Common myeloid progenitor, CD34-positive (primary cell): ENCODE measurements at places on chromosomes 2 and 18.

GRCh38 chr2:16548036-16548435, 117.6 kb downstream of the CYRIA start:
- DNase-seq: no peak

GRCh38 chr2:181446985-181447384, 10.2 kb upstream of the ITGA4 start:
- peak; percentile 75 for DNase-seq

DNA sequence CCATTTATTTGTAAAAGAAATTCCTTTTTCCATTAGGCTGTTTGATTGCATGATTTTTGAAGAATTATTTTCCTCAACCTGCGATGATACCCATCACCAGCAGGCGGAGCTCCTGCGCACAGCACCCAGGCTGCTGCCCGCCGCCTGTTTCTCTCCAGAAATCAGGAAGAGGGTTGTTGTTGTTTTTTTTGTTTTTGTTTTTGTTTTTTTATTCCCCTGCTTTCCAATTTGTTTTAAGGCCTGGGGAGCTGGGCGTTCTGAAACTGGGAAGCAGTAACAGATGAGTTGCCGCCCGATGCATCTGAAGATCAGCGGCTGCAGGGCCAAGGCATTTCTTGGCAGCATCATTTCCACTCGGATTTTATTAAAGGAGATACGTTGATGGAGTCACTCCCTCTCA, 132.1 kb downstream of the MBP start:
- DNase-seq: peak; percentile 46

DNA sequence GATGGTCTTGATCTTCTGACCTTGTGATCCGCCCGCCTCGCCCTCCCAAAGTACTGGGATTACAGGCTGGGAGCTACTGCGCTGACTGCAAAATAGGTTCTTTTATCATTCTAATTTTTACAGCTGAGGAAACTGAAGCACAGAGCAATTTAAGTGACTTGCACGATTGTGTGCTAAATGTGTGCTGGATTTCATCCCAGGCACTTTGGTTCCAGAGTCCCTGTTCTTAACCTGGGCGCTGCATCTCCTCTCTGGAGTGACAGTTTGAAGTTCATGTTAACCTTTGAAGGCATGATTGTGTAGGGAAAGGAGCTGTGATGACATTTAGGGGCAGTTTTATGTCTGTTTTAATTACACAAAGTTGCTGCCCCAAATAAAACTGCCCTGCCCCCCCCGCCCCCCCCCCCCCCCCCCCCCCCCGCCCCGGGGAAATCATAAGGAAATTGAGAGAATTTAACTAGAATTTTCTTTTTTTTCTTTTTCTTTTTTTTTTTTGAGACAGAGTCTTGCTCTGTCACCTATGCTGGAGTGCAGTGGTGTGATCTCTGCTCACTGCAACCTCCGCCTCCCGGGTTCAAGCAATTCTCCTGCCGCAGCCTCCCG, 5.6 kb downstream of the ACSL3 start:
- DNase-seq: no peak

- DNase-seq: no peak
Measured at GRCh38 chr2:8619071-8619470, 62.8 kb upstream of the ID2 start.

DNA sequence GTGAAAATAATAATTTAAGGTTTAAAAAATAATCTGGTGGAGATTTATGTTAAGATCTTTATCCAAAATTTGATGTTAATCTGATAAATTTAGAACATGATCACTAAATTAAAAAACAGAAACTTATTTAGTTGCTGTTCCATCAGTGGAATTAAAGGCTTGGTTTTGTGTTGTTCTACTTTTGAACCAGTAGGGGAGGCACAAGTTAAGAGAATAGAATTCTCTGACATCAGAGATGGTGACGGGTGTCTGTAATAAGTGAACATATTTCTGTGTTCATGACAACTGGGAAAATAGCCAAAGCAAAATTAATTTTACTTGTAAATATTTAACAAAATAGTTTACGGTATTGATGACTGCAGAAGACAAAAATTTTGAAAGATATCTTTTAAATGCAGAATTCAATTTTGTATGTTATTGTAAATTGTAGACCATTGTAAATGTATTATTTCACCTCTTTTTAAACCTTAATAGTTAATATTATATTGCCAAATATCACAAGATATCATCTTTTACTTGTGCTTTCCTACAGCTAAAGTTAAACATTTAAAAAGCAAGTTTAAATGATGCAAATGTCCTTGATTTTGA, 106.0 kb downstream of the UBR3 start:
- peak; percentile 71 for DNase-seq

DNA sequence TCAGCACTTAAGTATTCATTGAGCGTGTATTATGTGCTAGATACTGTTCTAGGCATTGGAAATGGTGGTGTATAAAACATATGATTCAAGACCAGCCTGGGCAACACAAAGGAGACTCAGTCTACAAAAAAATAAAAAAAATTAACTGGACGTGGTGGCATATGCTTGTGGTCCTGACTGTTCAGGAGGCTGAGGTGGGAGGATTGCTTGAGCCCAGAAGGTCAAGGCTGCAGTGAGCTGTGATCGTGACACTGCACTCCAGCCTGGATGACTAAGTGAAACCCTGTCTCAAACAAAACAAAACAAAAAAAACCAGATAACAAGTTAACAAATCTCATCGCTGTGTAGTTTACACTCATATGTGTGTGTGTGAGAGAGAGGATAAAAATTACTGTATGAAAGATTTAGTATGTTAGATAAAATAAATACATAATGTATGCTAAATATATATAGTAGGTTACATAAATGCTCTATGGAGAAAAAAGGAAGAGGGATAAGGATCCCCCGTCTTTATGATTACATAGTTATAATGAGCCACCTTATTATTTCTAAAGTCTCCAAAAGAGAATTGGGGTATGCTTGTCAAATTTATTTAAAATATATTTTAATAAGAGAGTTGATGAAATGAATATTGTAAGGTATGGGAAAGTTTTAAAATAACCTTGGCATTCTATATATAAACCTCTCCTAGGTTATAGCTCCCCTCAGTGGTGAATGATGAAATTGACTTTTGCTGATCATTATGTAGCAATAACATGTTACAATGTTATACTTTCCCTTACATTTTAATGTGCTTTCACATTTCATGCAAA, 69.2 kb downstream of the EHBP1 start:
- DNase-seq: peak; percentile 49

- no peak for DNase-seq
Measured at GRCh38 chr2:207873794-207874193, 104.1 kb upstream of the FZD5 start.

DNA sequence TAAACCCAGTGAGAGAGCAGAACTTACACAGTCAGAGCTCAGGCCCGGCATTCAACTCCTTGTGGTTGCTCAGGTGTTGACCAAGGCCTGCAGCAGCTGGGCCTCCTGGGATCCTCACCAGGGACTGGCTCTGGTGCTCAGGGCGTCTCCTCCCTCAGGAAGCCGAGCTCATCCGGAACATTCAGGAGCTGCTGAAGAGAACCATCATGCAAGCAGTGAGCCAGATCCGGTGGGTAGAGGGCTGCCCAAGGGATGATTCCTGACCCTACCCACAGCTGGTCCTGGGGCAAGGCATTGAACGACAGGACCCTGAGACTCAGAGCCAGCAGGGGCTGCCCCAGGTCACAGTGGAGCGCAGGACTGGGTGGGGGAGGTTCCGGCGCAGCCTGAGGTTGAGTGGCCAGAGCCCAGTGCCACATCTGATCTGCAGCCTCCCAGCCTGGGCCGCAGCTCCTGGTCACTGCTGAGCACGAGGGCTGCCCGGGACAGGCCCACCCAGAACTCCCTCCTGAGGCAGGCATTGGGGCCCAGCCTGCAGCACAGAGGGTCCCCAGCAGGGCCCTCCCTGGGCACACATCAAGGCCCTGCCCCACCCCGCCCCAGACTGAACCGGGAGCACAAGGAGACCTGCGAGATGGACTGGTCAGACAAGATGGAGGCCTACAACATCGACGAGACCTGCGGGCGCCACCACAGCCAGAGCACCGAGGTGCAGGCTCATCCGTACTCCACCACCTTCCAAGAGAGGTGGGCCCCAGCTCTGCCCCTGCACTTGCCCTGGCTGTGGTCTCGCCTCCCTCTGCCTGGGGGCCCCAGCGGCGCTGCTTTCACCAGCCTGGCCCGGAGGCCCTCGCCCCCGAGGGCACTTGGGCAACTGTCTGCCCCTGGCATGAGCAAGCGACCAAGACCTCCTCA, 2.4 kb downstream of the TEKT4 start:
- no peak for DNase-seq

GRCh38 chr2:151280271-151280670, 9.2 kb downstream of the NMI start:
- no peak for DNase-seq

GRCh38 chr2:47129191-47129706, 25.9 kb downstream of the STPG4 start:
- DNase-seq: no peak

GRCh38 chr2:112835061-112835501, 1.5 kb downstream of the IL1B start:
- no peak for DNase-seq

- peak; percentile 46 for DNase-seq
Measured at GRCh38 chr2:199818026-199818425, 33.0 kb downstream of the FTCDNL1 start.

GRCh38 chr18:76452357-76452756, 42.7 kb downstream of the ZNF516 start:
- peak; percentile 51 for DNase-seq

DNA sequence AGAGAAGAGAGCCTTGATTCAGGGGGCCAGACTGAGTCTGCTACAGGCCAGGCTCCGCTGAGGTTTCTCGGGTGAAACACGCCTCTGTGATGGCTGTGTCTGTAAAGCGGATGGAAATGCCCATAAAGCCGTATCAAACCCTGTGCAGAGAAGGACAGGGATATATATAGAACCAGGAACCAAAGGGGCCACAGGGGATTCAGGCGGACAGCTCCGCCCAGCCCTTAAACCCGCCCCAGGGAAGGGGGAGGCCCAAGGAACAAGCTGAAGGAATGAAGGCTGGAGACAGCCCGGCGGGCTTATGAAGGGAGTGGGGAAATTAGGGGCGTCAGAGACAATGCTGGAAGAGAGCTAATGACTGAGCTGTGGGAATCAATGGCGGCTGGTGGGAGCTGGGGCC, 42.1 kb downstream of the NHEJ1 start:
- DNase-seq: no peak

- no peak for DNase-seq
Measured at GRCh38 chr2:42639340-42640077, 71.1 kb downstream of the MTA3 start.

DNA sequence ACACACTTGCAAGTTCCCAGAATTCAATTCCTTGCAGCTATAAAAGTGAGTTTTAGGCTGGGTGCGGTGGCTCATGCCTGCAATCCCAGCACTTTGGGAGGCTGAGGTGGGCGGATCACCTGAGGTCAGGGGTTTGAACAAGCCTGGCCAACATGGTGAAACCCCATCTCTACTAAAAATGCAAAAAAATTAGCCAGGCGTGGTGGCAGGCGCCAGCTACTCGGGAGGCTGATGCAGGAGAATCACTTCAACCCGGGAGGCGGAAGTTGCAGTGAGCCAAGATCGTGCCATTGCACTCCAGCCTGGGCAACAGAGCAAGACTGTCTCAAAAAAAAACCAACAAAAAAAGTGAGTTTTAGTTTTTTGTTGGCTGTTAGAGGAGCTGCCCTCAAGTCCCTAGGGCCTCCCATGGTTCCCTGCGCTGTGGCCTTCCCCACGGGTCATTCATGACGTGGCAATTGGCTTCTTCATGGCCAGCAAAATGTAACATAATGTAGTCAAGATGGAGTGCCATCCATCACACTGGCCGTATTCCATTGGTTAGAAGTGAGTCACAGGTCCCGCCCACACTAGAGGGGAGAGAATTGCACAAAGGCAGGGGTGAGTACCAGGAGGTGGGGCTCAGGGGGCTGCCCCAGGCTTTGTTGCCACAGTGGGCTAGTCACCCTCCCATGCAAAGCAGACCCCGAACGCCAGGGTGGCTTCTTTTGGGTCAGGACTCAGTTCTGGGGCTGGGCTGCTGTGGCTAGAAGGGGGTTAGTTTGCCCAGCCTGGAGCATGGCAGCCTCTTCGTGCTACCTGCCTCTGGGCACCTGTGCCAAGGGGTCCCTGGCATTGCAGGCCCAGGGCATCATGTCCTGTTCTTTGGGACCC, 37.7 kb upstream of the INHBB start:
- no peak for DNase-seq

- peak; percentile 37 for DNase-seq
Measured at GRCh38 chr2:73983322-73984202, 1.1 kb upstream of the TET3 start.

DNA sequence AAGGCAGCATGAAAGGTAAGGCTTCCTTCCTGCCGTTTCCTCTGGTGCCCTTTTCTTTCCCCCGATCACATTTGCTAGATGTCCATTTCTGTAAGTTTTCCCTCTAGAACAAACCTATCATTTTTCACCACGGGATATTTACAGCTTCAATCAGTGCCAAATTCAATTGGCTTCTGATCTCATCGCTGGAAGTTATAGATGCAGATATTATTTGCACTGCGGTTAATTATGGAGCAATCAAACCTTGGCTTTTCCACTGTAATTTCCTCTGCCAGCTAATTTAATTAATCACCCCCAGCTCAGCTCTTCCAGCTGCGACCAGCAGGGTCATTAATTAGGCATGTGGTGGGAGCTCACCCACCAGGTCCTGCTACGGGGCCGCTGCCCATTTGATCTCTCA, 86.1 kb downstream of the GBX2 start:
- DNase-seq: no peak

GRCh38 chr2:55130849-55131248, 80.6 kb upstream of the RTN4 start:
- DNase-seq: no peak

DNA sequence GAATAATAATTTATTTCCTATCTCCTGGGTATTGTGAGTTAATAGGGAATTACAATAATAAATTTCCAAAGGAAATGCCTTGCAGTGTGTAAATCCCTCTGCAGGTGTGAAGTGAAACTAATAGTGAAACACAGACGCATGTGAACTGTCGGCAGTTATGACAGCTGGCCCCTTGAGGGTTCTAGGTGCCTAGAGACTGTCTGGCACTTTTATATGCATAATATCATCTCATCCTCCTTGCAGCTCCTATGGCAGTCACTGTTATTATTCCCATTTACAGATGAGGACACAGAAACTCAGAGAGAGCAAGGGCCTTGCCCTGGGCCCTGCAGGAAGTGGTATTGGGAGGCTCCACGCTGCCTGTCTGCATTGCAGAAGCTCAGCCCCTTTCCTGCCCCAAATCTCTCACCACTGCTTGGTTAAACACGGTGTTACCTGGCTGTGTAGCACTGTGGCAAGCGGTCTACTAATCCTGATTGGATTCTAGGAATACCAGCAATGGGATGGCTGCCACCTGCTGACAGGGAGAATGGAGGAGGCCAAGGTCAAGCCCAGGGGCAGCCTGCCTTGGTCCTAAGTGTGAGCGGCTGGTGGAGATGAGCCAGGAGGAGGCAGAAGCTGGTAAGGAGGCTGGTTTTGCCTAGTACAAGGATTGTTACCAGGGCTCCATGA, 32.8 kb upstream of the ACKR3 start:
- DNase-seq: peak; percentile 59

DNA sequence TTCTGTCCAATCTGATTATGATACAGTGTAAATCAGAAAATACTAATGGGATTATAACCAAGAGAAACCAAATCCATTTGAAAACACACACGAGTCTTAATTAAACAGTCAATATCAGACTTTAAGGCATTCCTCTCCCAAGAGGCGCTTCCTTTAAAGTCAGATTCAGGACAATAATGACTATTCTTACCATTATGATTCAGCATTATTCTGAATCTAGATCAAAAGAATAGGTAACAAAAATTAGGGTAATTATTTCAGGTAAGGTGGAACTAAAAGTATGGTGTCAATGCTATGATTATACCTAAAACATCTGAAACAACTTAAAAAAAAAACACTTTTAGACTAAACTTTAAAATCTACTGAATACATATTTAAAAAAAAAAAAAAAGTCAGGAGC, 12.3 kb downstream of the PSME4 start:
- no peak for DNase-seq
